ENCODE measurements at places on chromosomes 7 and 10.

- DNase-seq: no peak
Measured at GRCh38 chr7:140672382-140673062, at the start of gene ADCK2. Gene ADCK2, plus strand, starts transcription at chr7:140672945. Its CDS starts 386 bp downstream, at chr7:140673331.

- DNase-seq: no peak
Measured at GRCh38 chr7:44461387-44461786, 29.1 kb downstream of the NUDCD3 start.

DNA sequence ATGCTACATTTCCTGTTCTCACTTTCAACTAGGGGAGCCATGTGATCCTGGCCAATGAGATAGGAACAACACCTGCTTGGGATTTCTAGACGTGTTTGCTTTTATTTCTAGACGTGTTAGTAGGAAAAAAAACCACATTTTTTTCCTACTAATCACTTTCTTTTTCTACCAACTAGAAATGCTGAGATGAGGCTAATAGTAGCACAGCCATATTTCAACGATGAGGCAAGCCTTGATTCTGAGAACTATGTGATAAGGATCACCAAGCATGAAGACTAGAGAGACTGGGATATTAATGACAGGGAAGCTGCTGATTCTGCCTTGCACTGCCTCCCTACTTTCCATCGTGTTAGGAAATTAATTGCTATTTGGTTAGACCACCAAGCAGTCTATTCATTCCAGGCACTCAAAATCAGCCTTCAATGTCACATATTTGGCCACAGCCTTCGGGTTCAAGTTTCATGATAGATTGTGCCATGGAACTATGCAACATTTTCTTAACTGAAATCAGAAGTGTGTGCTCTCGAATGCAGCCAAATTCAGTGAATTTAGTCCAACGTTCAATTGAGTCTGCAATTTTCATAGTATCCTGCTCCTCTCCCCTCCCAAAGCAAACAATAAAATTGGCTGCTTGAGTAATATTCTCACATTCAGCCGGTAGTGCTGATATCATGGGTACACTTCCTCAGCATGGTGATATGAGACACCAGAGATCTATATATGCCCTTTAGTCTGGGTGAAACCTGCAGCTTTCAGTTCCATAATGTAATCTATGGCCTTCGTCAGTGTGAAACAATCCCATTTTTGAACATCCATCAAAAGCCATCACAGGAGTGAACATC is 98.1 kb downstream of the GPR37 start:
- no peak for DNase-seq

- no peak for DNase-seq
Measured at GRCh38 chr10:119235356-119235755, 28.0 kb downstream of the GRK5 start.

GRCh38 chr7:27364344-27364758 is 121.7 kb downstream of the EVX1 start:
- DNase-seq: no peak

DNA sequence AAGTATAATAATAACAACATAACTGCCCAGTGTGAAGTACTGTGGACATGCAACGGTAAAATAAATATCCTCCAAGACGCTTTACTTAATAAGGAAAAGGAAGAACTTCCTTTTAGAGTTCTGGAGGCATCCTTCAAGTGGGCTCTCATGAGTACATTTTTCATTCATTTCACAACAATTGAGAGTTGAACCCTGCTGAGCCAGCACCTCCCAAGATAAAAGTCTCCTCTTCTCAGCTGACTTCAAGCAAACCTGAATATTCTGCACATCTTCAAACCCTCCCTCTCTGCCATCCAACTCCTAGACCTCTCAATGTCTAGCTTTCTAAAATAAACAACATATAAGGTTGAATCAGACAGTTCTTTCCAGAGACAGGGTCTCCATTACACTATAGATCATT is 7.5 kb downstream of the CCDC71L start:
- no peak for DNase-seq

DNA sequence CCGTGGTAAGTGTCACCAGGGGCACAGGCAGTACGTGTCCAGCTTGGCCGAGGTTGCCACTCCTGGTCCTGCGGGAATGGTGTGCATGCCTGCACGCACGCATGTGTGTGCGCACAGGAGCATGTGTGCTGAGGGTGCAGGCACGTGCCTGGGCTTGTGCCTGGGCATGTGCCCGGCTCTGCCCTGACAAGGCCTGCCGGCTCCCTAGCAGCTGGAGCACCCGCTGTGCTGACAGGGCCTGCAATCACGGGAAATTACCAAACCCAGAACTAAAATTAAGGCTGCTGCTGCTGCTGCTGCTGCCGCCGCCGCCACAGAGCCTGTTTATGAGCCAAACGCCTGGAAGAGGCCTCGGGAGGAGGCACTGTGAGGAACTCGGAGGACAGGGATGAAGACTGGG is 28.7 kb downstream of the GHRHR start:
- no peak for DNase-seq

DNA sequence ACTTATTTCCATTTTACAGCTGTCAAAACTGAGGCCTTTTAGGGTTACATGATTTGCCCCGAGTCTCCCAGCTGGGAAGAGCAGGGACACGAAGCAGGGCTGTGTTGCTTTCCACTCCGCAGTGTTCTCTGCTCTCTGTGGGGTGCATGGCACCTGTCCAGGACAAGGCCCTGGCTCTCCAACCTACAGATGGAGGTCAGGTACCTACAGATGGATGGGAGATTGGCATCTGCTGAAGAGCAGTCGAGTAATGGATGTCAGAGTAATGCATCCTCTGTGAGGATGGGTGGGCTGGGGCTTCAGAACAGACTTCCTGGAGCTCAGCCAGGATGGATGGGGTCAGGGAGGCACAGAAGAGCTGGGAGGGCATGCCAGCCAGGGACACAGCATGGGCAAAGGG is 85.0 kb downstream of the EMX2 start:
- DNase-seq: no peak

- DNase-seq: no peak
Measured at GRCh38 chr10:131053192-131053591, 258.3 kb downstream of the TCERG1L start.

- DNase-seq: no peak
Measured at GRCh38 chr7:105876964-105877601, 684 bp upstream of the ATXN7L1 start.

DNA sequence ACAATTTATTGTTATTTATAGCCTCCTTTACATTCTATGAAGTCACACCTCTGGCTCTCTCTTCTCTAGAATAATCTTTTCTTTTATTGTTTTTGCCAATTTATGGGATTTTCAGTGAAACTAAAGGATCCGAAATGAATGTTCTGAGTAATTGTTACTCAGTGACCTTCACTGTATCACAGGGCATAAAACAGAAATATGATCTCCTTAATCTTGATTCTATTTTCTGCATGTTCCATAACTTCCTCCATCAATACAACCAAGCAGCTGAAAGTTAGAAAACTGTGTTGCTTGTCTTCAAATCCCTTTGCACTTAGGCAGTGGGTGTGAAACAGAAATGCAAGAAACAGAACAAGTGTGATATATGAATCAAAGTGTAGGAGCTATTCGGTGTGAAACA is 57.4 kb upstream of the FERD3L start:
- DNase-seq: no peak

DNA sequence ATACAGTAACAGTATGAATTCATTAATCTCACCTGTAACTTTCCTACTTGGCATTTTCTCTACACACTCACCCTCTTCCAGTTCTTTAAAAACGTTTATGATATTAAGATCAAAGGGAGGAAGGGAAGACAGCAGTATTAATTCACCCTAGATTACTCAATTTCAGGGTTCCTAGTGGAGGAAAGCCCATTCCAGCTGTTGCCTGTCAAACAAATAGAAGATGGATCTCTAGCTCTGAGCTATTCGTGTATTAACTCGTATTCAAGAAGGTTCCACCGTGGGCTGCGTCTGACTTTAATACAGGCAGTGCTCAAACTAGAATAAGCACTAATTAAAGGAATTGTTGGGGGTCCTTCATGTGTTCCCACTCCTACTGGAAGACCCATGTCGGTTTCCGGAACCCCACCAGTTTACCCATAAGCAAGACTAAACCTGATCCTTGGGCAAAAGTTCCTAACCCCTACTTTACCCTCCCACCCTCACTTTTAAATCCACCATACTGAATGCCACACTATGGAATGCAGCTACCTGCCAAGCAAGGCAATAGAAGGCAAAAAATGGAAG is 2.1 kb downstream of the NANOS1 start:
- DNase-seq: no peak

GRCh38 chr7:3069771-3070449 is 26.2 kb upstream of the CARD11 start:
- DNase-seq: no peak

DNA sequence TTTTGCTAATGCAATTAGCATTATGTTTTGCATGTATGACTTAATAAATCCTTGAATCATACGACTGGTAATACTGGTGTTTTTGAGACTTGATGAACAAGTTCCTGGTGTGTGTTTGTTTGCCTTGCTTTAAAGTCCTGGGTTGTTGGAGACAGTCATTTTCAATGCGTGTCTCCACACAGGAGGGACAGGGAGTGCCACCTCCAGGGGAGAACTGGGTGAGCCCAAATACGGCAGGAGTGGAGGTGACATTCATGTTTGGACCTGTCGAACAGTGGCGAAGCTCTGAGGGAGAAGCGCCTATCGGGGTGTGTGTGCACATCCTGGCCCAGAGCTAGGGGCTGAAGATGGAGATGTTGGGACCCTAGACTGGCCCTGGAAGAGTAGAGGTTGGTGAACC is 43.8 kb downstream of the DAGLB start:
- no peak for DNase-seq

- DNase-seq: peak; percentile 95
Measured at GRCh38 chr10:102241444-102242117, at the start of gene PITX3. Gene PITX3, minus strand, starts transcription at chr10:102241512. Its CDS starts 9,432 bp downstream, at chr10:102232080.

GRCh38 chr10:34231441-34232180 is 583.5 kb downstream of the PARD3 start:
- DNase-seq: no peak

- no peak for DNase-seq
Measured at GRCh38 chr10:115084277-115084850, 8.8 kb upstream of the ATRNL1 start.

- DNase-seq: no peak
Measured at GRCh38 chr7:94344826-94345225, 49.9 kb upstream of the COL1A2 start.

DNA sequence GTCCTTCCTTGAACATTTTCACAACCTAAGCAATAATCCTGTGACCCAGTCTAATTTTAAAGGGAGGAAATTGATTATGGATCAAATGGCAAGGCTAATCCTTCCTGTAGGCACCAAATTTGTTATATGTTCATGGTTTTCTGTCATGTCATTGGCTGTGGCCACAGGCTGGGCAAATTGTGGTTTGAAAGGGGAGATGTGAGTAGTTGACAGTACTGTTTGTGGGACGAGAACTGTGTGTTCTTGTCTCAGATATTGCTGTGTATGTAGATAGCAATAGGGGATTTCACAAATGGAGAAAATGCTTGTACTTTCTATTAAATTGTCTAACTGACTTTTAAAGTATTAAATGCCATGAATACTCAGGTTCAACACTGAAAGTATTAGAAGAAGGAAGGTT is 8.1 kb upstream of the PRKG1 start:
- no peak for DNase-seq

- DNase-seq: no peak
Measured at GRCh38 chr7:156832195-156832877, 60.6 kb downstream of the LMBR1 start.

GRCh38 chr10:133278577-133279265 is 2.1 kb upstream of the ADAM8 start:
- no peak for DNase-seq

DNA sequence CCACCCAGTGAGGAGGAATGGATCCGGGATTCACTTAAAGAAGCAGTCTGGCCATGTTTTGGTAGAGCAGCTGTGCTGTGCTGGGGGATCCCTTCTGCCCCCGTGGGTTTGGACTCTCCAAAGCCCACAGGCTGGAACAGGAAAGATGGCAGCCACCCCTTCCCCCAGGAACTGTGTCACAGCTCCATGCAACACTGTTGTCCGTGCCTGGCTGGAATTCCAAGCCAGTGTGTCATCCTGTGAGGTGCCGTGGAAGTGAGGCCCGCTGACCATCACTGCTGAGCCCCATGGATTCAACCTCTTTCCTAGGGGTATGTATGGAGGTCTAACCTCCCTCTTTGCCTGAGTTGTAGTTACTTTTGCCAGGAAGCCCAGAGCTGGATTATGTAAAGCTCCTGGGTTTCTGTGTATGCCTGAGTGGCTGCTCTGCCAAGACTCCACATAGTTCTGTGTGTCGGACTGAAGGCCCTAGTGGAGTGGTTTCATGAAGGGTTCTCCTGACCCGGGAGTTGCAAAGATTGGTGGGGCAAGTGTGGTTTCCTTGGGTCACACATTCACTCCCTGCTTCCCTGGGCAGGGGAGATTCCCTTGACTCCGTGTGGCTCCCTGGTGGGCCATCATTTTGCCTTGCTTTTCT is 35.1 kb upstream of the PCGF5 start:
- no peak for DNase-seq

DNA sequence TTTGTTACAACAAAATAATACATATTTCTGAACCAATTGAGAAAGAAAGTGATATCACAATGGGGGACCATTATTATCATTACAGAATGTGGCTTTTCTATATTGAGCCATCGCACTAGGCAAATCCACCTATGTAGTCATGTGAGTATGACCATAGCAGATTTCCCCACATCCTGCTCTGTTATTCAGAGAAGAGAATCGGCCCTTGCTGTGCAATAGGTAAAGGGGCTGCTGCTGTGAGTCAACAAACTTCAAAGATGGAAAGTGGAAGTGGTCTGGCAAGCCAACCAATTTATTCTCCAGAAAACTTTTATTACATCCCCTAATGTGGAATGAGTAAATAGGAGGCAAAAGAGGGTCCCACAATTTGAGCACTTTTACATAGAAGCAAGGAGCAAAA is 573.4 kb downstream of the ETV1 start:
- DNase-seq: no peak

DNA sequence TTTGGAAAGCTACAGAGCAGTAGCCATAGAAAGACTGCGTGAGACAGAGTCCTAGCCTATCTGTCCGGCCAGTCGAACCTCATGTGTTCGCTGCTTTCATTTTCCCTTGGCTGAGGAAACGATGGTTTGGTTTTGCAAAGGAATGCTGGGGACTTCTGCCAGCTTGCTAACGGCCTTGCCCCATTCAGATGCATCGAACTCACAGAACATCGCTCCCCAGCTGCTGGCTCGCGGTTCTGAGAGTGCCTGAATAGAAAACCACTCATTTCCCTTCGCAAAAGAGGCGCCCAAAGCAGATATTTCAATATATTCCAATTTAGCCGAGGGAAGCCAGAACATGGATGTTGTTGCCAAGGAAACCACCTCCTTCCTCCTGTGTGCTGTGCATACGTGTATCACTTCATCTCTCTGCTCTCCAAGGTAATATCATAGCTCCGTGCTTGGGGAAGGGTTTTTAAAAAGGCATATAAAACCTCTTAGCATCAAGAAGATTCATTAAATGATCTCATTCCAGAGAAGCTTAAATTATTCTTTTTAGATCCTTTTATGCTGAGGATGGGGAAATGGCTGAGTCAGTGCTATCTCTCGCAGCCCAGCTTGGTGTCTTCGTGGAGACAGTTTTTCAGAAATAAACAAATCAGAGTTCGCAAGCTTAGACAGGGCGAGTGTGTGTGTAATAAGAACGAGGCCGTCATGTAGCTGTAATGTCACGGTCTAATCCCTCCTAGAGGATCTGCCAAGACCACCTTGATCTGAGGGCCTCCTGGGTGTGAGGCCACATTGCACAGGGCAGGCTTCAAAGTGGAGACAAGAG is 215.2 kb downstream of the RPS24 start:
- DNase-seq: no peak
